ENCODE measurements at places on chromosomes 12 and 14.

- no peak for DNase-seq
Observed at GRCh38 chr12:124213666-124214347, 81.1 kb upstream of the RFLNA start.

GRCh38 chr14:20512177-20512905 lies 7.0 kb downstream of the RNASE10 start:
- no peak for DNase-seq

DNA sequence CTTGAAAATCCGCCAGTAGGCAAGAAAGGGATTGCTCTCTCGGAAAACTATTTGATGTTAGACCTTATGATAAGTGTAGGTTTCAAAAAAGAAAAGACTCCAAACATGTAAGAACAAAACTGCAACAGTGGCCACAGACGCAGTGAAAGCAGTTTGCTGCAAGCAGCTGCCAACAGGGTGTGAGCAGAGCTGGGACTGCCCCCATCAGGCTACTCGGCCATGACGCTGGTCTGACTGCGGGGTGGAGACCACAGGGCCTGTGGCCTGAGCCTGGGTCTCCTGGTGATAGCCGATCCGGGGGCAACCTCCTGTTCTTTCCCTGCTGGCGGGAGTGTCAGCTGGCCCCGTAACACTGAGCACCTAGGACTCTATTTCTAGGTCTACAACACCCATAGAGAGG lies 63.2 kb downstream of the AMN start:
- no peak for DNase-seq

GRCh38 chr12:132276066-132276826 lies 53.1 kb downstream of the GALNT9 start:
- no peak for DNase-seq

- DNase-seq: no peak
Observed at GRCh38 chr12:111886662-111887545, 44.9 kb downstream of the MAPKAPK5 start.

DNA sequence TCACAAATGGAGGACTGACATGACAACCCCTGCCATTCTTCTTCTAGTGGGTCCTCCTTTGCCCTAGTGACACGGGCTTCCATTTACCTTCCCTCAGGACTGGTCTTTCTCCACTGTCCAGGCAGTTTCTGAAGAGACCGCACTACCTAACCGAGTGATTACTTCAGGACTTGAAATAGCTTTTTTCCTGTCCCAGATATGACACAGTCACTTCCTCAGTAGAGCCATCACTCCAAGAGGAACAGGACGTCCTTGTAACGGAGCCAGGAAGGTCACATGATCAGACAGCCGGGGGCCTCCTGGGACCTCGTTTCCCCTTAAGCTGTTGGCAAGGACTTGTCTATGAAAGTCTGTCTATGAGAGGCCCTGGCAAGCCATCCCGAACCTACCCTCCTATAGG lies 62.3 kb downstream of the FOS start:
- DNase-seq: peak; percentile 57

GRCh38 chr12:9615420-9616136 lies 7.9 kb upstream of the KLRB1 start:
- no peak for DNase-seq

GRCh38 chr12:121079736-121080272 lies 40.8 kb upstream of the OASL start:
- no peak for DNase-seq

GRCh38 chr12:68438601-68439000 lies 106.4 kb upstream of the MDM1 start:
- DNase-seq: no peak

- DNase-seq: peak; percentile 58
Observed at GRCh38 chr14:44961151-44961553, 595 bp downstream of the KLHL28 start.

GRCh38 chr12:1504895-1505311 lies 89.5 kb downstream of the FBXL14 start:
- no peak for DNase-seq

GRCh38 chr12:4819654-4820053 lies 90.1 kb upstream of the KCNA1 start:
- DNase-seq: no peak

DNA sequence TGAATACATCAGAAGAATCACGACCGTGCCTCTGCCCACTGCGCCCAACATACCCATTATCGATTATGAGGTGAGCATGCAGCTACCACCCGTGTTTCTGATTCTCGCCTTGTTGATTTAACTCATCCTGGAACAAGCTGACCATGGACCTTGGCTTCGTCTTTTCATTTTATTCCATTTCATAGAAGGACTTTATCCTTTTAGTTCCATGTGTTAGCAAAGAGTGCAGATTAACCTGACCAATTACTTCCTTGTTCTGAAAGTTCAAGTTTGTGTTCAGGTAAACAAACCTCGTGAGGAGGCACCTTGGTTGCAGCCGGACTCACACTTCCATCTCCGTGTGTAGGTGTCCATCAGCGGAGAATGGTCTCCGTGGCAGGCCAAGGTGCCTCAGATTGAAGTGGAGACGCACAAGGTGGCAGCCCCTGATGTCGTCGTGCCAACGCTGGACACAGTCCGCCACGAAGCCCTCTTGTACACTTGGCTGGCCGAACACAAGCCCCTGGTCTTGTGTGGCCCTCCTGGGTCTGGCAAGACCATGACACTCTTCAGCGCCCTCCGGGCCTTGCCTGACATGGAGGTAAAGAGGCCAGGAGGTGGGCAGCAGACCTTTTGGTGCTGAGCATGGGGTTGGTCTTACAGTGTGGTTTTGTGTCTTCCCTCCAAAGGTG lies 52.2 kb downstream of the DYNC1H1 start:
- DNase-seq: no peak

GRCh38 chr14:74403619-74404417 lies 22.2 kb downstream of the SYNDIG1L start:
- no peak for DNase-seq

- peak; percentile 81 for DNase-seq
Observed at GRCh38 chr12:96399120-96399918, 920 bp downstream of the CDK17 start.

- no peak for DNase-seq
Observed at GRCh38 chr14:104532191-104532555, 47.4 kb upstream of the C14orf180 start.

DNA sequence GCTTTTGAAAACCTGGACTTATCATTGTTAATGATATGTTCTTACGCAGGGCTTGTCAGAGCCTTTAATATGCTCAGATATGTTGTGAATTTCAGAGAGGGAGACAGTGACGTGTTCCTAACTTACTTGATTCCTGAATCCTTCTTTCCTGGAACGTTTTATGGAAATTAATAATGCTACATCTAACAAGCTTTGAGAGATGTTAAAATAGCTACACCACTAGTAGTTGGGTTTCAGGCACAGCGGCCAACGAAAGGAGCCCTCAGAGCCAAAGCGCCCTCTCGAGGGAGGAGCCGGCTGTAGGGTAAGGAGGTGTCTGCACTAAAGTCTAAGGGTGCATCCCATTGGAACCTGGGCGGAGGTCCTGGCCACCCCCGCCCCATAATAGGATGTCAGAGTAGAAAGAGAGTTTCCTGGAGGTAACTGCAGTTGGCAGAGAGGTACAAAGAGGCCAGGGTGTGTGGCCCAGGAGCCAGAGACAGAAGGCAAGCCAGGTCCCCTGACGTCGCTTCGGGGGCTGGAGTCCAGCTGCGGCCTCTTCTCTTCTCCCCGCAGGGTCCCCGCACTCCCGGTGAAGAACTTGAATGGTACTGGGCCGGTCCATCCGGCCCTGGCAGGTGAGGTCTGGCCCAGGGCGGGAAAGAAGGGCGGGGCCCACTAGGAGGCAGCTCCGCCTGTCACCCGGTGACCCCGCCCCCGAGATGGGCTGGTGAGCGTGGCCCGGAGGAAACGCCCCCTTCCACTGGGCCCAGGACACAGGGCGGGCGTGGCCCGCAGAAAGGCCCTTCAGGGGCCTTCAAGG lies 36.3 kb downstream of the DTX1 start:
- no peak for DNase-seq

DNA sequence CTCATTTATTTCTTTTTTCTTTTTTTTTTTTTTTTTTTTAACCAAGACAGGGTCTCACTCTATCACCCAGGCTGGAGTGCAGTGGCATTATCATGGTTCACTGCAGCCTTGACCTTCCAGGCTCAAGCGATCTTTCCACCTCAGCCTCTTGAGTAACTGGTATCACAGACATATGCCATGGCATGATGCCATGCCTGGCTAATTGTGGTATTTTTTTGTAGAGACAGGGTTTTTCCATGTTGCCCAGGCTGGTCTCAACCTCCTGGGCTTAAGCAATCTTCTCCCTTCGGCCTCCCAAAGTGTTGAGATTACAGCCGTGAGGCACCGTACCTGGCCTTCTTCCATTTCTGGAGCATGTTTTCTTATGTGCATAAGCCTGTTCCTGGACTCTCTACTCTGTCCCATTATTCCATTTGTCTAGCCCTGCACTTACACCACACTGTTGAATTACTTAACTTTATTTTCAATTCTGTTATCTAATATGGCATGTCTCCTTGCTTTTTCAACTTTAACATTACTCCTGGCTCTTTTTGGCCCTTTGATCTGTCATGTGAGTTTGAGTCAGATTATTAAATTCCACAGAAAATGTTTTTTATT lies 47.9 kb upstream of the PTGDR start:
- no peak for DNase-seq

DNA sequence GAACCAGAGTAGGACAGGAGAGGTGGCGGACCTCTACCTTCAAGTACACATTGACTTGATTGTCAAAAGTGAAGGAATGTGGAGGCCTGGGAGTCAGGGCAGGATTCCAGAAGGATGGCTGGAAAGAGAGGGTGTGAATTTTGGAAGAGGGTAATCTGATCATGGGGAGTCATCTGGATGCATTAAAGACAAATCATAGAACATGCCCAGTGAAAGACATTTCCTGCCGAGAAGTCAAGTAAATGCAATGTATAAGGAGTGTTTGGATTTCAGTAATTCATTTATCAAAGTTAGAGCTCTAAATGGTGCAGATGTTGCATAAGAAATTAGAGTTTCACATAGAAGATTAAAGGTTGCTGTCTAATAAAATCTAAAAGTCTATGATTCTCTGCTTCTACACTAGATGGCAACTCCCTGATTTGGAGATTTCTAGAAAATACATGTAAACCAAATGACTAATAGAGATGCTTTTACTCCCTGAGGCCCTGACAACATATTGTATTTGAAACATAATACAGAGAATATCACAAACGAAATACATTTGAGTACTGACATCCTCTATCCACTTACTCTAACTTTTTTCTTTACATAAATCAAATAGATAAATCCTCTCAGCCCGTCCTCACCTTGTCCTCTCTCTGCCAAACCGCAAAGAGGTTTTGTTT lies 91.3 kb downstream of the KCNA5 start:
- no peak for DNase-seq

GRCh38 chr14:29868000-29868399 lies 59.6 kb downstream of the PRKD1 start:
- no peak for DNase-seq

DNA sequence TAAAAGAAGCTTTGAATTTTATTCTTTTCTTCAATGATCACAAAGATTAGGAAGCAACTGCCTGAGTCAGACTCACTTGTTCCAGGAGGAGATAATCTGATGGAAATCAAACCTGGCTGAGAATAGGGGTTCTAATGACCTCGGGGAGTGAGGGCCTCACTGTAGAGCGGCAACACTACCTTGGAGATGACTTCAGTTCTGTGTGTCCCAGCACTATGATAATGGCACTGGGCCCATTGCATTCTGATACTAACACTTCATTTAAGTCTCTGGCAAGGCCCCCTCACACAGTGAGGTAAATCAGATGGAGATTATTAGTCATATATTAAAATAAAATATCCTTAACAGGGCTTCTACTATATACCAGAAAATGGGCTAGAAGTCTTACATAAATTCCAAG lies 233.3 kb upstream of the EGLN3 start:
- no peak for DNase-seq

GRCh38 chr12:5898874-5899273 lies 46.2 kb downstream of the ANO2 start:
- DNase-seq: no peak

DNA sequence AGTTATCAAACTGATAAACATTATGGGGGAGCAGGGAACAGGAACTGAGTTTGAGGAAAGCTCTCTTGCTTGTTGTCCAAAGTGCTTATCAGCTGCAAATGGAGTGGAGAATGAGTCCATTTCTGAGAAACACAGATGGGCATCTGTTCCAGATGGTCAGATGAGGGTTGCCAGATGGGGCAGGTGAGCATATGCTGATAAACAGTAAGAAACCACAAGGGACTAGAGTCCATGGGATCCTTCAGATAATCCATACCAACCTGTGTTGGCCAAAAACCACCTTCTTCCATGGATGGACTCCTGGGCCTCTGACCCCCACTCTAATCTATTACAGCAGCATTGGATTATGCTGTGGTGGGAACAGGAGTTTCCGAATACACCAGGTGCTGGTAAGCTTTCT lies 38.3 kb downstream of the GNS start:
- DNase-seq: no peak

DNA sequence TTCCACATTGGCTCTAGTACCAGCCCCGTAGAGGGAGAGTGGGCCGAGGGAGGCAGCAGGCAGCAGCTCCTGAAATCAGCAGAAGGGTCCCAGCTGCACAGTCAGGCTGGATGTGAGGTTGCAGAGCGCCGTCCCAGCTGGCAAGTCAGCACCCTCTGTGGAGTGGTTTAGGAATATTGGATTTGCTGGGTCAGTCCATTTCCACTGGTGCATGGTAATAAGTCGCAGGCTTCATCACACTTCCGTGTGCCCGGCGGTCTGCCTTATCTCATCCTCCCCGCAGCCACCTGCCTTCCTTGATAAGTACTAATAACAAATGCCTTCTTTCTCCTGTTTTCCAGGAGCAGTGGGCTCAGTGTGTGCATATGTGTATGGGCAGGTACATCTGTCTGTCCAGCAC lies 112.9 kb downstream of the TSPAN9 start:
- no peak for DNase-seq

- DNase-seq: no peak
Observed at GRCh38 chr14:79096811-79097210, 926.6 kb downstream of the NRXN3 start.

DNA sequence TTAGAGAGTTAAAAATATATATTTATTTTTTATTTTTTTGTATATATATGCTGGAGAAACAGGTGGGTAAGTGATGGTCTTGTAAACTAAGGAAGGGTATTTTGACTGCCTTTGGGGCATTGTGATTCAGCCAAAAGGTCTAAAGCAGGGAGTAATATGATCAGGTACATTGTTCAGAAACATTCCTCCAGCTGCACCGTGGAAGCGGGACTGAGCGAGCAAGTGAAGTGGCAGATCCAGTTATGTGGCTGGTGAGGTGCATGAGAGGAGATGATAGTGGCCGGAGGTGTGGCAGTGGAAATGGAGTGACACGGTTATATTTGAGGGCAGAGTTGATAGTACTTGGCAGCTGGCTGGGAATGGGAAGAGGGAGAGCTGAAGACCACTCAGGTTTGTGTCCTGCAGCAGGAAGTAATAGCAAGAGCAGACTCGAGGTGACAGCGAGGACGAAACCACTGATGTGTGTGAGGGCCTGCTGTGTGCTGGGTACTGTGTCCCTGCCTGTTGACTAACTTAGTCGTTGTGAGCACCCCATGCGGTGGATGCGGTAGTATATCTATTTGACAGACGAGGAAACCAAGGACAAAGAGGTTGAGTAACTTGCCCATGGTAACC lies 39.2 kb downstream of the EID3 start:
- no peak for DNase-seq

- no peak for DNase-seq
Observed at GRCh38 chr12:6863586-6864321, 3.6 kb upstream of the TPI1 start.

Measured in putamen (tissue), 1 donor.